Activated gamma-delta T cell treated with Interleukin-2 at 50 U/mL for 16 hours (primary cell): ENCODE measurements at places on chromosomes 11 and 22.

- DNase-seq = no peak
Measured at GRCh38 chr11:84890676-84891075, 736.5 kb downstream of the DLG2 start.

DNA sequence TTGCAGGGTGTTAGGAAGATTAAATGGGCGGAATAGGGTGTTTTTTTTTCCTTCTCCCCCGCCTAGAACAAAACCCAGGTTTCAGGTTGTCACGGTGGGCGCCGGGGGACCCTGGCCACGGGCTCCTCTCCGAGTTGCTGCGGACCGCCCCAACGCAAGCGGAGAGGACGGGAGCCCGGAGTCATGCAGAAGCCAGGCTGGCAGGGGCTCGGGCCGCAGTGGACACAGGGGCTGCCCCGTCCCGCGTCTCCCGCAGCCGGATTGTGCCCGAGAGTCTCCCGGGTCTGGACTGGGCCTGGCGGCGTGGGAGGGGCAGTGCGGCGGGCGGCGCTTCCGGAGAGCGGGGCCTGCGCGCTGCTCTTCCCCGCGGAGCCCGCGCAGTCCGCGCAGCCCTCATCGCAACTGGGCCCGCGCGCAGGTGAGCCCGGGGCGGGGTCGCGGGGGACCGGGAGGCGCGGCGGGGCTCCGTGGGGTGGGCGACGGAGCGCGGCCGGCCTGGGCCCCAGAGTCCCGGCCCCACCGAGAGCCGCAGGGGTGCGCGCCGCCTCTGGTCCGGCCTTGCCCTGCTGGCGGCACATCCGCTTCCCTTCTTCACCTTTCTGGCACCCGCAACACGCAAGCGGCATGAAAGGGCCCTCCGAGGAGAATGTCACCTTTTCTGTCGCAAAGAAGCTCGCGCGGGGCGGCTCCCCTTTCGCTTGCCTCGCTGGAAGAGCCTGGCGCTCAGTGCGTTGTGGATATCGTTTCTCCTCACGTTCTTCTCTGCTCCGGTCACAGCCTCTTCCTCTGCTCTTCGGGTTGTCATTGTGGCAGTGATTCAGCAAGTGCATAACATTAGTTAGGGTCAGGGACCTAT, at the start of gene TIRAP:
TIRAP (plus strand) TSS at position 358 of the 856 bp plus-strand sequence. CDS start 7,802 bp downstream, outside the sequence.
- peak; percentile 58 for DNase-seq

DNA sequence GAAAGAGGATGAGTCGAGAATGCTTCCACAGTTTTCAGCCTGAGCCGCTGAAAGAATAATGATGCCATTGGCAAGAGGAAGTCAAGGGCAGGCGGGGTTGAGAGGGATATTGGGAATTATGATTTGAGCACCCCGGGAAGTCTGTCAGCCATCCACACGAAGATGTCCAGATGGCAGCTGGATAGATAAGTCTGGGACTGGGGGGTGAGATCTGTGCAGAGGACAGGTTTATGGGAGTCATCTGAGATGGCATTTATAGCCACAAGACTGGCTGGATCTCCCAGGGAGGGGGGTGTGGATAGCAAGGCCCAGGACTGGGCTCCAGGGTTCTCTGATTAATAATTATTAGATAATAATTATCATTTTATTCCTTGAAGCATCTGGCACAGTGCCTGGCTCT, 5.1 kb upstream of the STIP1 start:
- no peak for DNase-seq

GRCh38 chr11:64151337-64151736, 14.6 kb downstream of the MACROD1 start:
- no peak for DNase-seq

GRCh38 chr11:719214-720016, 13.4 kb downstream of the EPS8L2 start:
- DNase-seq = no peak

GRCh38 chr11:122344215-122344614, 228.2 kb upstream of the BLID start:
- DNase-seq = no peak

DNA sequence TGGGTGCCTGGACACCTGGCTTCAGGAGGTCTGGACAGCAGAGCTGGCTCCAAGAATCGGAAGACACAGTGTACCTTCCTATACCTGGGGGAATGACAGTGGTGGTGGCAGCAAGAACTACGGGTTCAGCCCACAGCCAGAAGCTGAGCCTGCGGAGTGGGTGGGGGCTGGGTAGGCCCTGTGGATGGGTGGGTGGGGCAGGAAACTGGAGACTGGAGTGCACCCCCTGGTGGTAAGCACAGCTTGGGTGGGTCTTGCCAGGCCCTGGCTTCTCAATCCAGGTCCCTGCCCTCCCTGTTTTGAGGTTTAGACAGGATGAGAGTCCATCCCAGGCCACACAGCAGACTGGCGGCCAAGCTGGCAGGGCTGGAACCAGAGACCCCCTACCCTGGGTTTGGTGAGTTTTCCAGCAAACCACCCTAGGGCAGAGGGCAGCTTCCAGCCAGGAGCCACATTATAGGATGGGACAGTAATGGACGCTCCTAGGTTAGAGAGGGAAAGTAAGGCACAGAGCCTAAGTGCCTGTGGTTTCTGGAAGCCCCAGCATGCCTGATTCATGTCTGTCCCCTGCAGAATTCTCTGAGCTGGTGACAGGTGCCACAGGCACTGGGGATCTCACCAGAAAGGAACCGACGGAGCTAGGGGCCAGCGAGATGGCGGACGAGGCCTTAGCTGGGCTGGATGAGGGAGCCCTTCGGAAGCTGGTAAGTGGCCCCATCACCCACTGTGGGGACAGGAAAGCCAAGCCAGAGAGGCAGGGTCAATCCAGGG, 1.7 kb downstream of the SMTN start:
- peak; percentile 28 for DNase-seq

DNA sequence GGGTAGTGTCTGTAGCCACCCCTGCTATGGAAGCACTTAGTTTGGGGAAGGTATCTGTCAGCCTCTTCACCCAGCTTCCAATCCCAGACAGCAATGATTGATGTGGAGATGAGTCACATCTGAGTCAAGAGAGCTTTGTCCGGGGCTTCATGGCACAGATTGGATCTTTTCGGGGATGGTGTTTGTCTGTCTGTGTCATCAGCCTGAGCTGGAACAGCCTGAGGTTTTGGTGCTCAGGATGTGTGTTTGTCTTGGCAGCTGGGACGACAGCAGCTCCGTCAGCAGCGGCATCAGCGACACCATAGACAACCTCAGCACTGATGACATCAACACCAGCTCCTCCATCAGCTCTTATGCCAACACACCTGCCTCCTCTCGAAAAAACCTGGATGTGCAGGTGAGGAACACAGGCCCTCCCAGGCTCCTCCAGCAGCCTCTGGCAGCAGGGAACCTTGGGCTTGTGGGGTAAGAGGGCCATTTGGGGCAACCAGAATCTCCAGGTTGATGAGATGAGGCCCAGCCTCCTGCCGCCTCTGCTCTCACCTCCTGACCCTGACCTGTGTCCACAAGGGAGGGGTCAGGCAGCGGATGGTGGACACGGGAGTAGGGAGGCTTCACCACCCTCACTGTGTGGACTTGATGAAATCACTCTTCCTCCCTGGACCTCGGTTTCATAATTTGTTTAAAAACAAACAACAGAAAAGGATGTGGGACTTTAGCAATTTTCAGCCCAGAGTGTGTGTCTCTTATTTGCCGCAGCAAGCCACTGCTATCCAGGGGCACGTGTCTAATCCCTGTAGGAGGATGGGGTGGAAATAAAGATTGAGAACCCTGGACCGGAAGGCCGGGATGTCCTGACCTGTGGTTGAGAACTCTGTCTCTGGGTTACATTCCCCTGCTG, 124.3 kb downstream of the DBX1 start:
- no peak for DNase-seq

DNA sequence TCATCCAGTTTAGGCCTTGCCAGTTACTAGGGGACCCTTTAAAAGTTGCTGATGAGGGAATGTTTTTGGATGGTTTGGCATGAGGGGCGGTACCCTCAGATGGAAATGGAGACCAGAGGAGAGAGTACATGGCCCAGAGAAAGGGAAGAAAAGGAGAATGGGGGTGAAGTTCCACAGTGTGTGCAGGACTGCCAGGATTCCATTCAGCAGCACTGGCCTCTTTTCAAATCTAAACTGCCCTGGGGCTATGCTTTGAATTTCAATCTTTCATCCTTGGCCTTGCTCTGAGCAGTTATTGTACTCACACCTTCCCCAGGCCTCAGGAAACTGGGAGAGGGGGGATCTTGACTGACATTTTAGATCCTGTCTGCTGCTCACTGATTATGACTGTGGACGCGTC, 3.0 kb downstream of the SLC3A2 start:
- DNase-seq = no peak

- no peak for DNase-seq
Measured at GRCh38 chr11:66331542-66332370, 4.5 kb downstream of the RIN1 start.

- DNase-seq = no peak
Measured at GRCh38 chr22:41758231-41758630, 42.2 kb upstream of the CCDC134 start.

GRCh38 chr11:113994077-113994954, 19.4 kb downstream of the HTR3A start:
- DNase-seq = peak; percentile 35

- DNase-seq = no peak
Measured at GRCh38 chr22:20223421-20224255, 44.5 kb downstream of the RTN4R start.

- DNase-seq = no peak
Measured at GRCh38 chr11:45410391-45411227, 124.5 kb upstream of the SYT13 start.

DNA sequence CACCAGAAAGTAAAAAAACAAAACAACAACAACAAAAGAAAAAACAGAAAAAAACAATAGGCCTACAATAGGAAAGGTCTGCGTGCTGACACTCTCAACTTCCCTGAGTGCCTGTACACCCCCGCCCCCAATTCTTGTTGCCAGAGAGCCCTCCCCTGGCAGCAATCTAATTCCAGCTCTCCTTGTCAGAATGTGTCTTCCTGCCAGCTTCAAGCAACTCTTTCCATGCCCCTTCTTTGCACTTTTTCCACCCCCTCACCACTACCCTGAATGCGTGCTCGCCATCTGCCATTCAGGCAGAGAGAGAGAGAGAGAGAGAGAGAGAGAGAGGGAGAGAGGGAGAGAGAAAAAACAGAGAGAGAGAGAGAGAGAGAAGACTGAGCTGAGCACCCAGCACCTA, 245.0 kb downstream of the KIRREL3 start:
- no peak for DNase-seq

- DNase-seq = no peak
Measured at GRCh38 chr11:70290361-70291065, 20.0 kb downstream of the PPFIA1 start.

DNA sequence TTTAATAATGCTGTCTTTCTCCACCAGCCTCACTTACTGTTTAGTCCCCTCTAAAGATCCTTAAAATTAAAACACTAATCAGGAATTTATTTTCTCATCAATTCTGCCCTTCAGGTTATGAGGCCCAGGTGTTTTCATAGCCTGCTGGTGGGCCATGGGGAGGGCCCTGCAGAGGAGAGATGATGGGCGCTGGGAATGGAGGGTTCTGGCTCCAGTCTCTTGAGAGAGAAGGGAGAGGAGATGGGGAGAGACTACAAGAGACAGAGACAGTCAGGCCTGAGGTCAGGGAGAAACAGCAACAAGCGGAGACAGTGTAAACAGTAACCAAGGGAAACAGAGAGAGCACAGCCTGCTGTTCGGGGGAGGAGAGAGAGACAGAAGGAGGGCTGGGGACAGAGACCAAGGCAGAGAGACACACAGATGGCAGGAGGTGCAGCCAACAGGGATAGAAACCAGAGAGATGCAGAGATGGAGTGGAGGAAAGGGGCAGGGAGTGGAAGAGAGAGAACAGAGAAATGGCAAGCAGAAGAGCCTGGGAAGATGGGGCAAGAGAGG, 187.3 kb upstream of the SYT13 start:
- DNase-seq = no peak

DNA sequence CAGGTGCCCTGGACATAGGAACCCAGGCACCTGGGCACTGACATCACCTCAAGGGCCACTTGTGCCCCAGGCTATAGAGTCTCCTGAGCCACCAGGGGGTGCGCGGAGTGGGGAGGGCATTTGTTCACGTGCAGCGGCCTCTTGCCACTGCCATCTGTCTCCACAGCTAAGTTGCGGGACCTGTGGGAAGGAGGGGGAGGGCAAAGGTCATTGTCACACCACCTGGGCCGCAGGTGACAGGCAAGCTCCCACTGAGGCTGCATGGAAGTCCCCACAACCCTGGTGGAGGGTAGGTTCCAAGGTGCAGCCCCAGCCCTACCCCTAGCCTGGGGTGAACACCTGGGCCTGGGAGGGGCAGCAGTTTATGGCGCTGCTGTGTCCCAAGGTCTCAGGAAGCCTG, 79.5 kb downstream of the PIWIL3 start:
- no peak for DNase-seq

GRCh38 chr22:37300551-37301017, 18.3 kb downstream of the CYTH4 start:
- DNase-seq = peak; percentile 55

DNA sequence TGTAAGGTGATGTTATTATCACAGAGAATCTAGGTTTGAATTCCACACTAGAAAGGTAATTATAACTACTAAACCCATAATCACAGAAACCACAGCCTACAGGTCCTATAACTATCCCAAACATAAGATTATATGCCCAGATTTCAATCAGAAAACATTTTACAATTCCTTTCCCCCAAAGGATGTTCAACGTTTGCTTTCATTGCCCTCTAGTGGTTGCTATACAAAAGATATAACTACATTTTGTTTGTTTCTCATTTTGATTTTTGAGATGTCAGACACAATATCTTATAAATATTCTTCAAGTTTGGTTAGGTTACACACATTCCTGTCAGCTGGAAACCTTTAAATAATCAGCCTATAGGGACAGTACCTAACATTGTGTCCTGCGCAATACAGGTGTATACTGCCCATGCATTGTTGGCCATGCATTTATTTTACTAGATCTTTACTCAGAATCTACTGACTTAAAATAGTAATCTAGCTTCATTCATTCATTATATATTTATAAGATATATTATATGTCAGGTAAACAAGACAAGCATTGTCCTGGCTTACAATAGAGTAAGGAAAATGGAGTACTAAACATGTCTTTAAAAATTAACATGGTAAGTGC, 530.5 kb upstream of the CCDC90B start:
- DNase-seq = no peak

DNA sequence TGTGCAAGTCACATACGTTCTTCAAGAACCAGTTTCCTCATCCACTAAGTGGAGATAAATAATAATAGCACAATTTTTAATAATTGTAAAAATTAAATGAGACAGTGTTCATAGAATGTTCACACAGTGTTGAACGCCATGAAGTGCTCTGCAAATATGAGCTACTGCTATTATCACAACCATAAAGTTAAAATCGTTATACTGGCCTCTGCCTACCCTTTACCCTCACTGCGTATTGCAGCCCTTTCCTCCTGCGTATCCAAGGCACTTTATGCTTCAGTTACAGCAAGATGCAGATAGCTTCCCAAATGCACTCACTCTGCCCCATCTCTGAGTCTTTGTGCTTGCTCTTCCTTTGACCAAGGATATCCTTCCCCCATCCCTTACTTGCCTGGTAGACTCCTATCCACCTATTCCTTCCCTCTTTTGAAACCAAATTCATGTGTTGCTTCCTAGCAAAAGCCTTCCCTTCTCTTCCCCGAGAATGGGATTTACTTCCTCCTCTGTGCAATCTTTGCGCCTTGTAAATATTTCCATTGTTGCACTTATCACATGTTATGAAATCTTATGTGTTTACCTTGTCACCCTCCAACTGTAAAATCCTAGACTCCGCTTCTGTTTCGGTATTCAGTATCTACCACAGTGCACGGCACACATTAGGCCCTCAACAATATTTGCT, 196.9 kb downstream of the ADAMTS15 start:
- no peak for DNase-seq

GRCh38 chr11:34181251-34181650, 75.8 kb downstream of the NAT10 start:
- DNase-seq = no peak

- no peak for DNase-seq
Measured at GRCh38 chr11:16862726-16863125, 124.3 kb downstream of the C11orf58 start.
